ENCODE measurements at places on chromosomes 1 and 21.

GRCh38 chr1:43887748-43888147, 45.9 kb upstream of the ARTN start:
- no peak for DNase-seq

DNA sequence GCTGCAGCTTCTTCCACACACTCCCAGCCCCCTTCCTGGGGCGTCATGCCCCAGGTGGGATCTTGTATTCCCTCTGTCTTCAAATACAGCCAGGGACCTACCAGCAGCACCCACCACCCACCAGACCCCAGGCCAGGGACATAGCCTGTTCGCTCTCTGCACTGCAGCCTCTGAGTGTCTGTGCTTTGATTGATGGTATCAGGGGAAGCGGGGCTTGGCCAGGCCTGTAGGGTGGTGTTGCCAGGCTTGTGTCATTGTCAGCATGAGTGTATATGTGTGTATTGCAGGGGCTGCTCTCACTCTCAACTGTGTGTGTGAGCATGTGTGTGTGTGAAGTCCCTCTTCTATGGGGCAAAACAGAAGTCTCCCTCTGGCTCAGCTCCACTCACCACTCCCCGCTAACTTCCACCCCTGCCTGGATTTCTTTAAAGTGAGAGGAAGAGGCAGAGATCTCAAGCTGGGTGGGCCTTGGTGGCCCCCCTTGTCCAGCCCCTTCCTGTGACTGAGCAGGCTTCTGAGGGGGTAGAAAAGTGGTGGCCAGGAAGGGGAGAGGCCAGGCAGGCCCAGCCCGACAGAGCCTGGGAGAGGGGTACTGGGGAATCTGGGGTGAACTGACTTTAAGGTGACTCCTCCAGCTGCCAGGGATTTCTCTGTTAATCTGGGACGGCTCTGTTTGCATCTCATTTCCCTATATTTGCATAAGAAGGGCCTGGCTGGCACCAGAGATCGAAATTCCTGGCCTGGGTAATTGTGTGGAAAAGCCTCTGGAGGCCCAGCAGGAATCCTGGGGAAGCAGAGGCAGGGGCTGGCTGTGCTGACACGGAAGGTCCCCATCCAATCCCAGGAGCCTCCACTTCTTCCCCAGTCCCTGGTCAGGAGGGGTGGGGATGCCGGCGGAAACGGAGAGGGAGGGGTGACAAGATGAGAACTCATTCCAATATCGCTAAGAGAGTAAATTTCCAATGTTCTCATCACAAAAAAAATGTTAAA, 18.6 kb upstream of the ADGRB2 start:
- DNase-seq, result no peak

GRCh38 chr1:248393050-248393449, 9.8 kb upstream of the OR2T1 start:
- DNase-seq, result no peak

GRCh38 chr1:12167493-12168429, 970 bp downstream of the TNFRSF1B start:
- DNase-seq, result no peak

GRCh38 chr1:231393668-231394067, 28.4 kb downstream of the EGLN1 start:
- DNase-seq, result no peak

Measured in stimulated activated CD8-positive, alpha-beta memory T cell treated with anti-CD3 and anti-CD28 coated beads, Interleukin-2, amount 100 ng/mL, for 1 hour (primary cell).